ENCODE measurements at places on chromosomes 12 and 14.

GRCh38 chr14:65229748-65230728 lies 127.7 kb upstream of the MAX start:
- peak; percentile 21 for DNase-seq

DNA sequence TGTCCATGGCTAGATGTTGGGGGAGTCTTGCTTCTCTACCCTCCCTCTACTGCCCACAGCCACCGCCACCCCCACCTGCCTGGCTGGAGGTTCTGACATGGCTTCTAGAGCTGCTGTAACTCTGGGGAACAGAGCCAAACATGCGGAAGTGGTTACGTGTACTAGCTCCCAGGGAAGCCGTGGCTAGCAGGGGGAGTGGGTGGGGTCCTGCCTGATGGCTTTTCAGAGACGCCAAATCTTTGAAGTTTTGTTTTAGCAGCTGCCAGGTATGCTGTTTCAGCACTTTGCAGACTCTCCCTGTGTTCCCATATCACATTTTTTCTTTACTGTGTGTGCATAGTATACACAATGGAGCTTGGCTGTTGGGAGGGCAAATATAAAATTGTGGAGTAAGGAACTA lies 150.3 kb downstream of the TGFB3 start:
- DNase-seq = peak; percentile 11

DNA sequence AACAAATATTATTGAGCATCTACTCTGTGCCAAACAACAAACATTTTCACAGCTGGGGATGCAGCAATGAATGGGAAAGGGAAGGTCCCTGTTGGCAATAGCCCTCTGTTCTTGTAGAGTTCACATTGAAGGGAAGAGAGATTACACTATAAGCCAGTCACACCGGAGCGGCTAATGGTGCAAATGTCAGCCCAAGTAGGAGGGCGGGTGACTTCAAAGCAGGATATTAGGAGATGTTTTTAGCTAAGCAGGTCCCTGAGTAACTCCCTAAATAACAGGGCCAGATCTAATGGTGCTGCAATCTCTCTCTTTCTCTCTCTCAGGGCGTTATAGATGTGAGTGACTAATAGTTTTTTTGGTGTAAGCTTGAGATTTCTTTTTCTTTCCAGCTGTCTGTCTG lies 30.7 kb downstream of the FLVCR2 start:
- DNase-seq = no peak

- no peak for DNase-seq
These were observed 156.6 kb downstream of the TSPAN9 start for GRCh38 chr12:3233797-3234196.

DNA sequence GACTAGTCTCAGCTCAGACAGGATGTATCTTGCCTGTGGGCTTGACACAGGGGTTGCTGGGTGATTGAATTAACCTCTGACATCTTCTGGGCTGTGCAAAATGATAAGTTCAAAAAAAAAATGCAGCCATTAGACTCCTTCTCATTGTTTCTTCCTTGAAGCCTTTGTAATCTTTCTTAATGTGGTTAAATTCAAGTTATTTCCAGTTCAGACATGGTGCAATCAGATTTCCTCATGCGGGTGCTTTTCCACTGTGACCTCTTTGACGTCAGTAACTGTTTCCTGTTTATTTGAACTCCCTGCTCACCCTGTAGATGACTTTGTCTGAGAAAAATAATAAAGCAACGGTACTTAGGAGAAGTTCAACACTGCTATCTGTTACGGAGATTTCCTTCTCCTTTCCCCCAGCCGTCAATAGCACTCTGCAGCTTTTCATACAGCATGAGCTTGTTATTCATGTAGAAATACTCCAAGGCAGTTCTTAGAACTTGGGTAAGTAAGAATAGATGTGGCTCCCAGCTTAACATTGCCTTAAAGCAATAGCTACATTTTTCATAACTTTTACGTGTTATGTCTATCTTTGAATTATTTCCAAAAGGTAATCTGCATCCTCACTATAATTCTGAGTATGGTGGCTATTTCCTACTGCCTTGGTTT lies 155.5 kb downstream of the PRKCH start:
- DNase-seq = peak; percentile 77

DNA sequence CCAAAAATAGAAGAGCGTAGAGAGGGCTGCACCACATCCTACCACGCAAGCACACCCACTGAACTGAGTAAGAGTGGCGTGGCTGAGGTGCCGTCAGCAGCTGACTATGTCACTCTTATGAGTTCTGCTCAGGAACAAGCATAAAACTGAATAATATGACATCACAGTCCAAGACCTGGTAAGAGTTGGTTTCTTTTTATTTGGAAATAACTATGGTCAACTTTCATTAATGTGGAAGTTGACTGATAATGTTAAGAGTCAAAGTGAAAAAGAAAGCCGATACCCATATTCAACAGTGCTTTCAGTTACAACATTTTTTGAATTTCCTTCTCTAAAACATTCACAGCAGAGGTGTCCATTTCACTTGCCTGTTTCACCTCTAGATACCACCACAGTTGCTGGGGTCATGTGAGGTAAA lies 44.6 kb downstream of the GNS start:
- DNase-seq = no peak

GRCh38 chr14:53001787-53002378 lies 51.0 kb upstream of the FERMT2 start:
- no peak for DNase-seq

GRCh38 chr12:43858096-43858495 lies 22.2 kb downstream of the TMEM117 start:
- DNase-seq = no peak

DNA sequence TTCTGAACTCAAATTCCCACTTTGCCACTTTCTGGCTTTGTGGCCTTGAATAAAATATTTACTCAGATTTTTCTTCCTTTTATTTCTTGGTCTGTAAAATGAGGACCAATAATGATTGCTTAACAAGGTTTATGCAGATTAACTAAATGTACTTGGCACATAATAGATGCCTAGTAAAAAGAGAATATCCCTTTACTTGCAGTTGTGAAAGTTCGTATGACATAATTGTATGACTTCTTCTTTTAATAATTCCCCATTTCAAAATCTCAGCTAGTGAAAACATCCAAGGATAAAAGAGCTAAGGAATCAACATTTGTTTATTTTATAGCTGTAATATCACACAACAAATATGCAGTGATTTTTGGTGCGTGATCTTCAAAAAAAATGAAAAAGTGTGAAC lies 215.6 kb upstream of the ATP2B1 start:
- no peak for DNase-seq

- DNase-seq = no peak
These were observed 307.6 kb upstream of the FBXO33 start for GRCh38 chr14:39739796-39740195.

GRCh38 chr12:1607940-1608712 lies 13.7 kb upstream of the FBXL14 start:
- DNase-seq = no peak

GRCh38 chr14:100085462-100085861 lies 20.2 kb downstream of the EVL start:
- DNase-seq = no peak

DNA sequence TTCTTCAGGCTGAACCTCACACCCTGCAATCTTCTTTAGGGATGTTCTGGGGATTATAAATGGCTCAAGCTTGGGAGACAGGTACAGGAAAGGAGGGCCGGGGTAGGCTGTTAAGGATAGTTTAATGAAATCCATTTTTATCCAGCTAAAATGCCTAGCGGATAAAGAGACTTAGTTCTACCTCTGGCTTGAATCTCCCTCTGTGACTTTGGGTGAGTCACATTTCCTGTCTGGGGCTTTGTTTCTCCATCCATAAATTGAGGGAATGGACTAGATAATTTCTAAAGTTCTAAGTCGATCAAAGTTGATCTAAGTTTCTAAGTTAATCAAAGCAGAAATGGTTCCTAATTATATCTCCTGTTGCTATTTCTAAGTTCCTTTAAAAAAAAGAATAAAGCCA lies 319.6 kb upstream of the E2F7 start:
- no peak for DNase-seq

DNA sequence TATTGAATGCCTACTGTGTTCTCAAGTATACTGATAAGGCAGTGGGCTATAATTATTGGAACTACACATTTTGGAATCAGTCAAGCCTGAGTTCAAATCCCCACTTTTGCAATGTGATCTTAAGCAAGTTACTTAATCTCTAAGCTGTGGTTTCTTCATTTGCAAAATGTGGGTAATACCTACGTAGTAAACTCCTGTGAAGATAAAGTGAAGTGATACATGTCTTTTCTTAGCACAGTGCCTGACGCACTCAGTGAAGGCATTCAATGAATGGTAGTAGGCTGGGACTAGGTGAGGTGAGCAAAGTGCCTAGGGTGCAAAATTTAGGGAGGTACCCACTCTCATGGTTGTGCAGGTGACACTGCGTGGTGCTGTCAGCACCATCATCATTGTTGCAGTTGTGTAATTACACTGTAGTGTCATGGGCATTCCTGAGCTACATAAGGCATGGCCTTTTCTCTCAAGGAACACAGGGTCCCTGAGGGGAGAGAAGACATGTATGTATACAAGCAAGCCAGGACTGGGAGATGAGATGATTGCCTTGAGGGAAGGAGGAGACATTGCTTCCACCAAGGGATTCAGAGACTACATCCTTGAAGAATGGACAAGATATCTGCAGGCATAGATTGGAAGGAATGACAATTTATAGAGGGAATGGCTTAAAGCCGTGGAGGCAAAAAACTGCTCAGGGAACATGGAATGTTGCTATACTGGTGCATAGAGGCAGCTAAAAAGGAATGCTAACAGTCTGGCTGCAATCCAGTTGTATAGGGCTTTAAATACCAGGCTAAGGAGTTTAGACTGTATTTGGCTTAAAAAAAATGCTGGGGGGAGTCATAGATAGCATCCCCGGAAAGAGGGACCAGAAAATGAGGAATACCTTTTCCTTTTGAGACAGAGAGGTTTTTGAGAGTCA lies 129.2 kb upstream of the ARHGAP5 start:
- DNase-seq = no peak

- DNase-seq = no peak
These were observed 36.6 kb downstream of the FERMT2 start for GRCh38 chr14:52914295-52914694.

GRCh38 chr12:114054982-114055381 lies 88.9 kb upstream of the RBM19 start:
- no peak for DNase-seq

DNA sequence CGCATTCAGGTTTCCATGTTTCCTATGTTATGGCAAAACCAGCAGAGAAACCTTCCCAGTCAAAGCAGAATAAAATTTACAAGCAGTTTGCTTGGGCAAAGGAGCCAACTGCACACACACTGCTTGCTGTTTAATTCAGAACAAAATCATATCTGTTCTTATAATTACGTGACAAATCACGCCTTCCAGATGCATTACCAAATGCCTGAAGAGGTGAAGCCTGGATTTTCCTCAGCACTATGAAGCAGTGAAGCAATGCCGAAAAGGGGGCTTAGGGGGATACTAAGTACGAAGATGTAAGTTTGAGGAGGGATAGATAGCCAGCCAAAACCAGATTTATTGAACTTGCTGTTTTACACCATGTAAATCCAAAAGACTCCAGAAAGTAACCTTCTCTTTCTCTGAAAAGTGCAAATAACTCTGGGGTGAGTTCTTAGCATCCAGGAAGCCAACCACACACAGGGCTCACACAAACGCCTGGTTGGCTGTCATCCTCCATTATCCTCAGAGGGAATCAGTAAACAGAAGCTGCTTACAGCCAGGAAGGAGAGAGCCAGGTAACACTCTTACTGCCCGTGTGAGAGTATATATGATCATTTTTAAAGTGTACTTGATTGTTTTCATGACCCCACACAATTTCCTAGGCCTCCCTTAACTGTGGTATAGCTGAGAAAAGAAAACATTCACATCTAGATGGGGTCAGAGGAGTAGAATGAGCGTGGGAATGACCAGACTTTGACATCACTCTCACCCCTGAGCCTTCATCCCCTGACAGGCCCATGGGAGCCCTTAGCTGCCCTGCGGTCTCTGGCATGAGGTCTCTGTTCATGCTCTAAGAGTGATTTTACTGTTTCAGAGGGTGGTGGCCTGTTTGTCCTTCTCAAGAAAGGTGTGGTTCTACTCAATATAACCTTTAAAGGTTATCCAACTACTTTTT lies 442.5 kb downstream of the EGLN3 start:
- no peak for DNase-seq

GRCh38 chr12:79424109-79424721 lies 266.5 kb downstream of the PAWR start:
- DNase-seq = no peak

All from T-helper 2 cell treated with Interferon-gamma antibody and Interleukin-4, amounts not matched to agents 5 μg/mL and 100 μg/mL, for 36 hours (primary cell).